ENCODE measurements at places on chromosomes 1 and 21.

DNA sequence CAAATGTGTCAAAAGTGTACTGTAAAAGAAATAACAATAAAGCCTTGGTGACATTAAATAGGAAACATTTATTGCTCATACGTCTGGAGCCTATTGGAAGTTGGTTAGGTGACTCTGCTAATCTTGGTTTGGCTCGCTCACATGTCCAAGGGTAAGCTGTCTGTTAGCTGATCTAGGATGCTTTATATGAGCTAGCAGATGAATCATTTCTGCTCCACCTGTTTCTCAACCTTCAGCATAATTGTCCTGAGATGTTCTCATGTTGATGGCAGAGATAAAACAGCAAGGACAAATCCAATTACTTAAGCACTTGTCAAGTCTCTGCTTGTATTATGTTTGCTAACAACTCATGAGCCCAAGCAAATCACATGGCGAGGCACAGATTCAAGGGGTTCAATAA, 56.0 kb upstream of the CD53 start:
- DNase-seq = no peak

DNA sequence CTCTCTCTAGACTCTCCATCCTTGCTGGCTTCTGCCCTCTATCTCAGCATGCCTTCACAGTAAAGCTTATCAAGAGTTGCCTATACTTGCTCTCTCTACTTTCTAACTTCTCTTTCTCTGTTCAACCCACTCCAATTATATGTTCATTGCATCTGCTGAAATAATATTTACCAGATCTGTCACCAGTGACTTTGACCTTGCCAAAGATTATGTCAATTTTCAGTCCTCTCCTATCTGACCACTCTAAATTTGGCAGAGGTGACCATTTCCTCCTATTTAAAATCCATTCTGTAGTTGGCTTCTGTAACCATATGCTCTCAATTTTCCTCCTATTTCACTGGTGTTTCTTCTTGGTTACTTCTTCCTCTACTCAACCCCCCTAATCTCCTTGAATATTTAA, 38.8 kb upstream of the DR1 start:
- DNase-seq = no peak

- no peak for DNase-seq
Observed at GRCh38 chr1:24409535-24409934, 4.0 kb downstream of the STPG1 start.

GRCh38 chr1:41840592-41841246, 78.0 kb downstream of the HIVEP3 start:
- DNase-seq = no peak

DNA sequence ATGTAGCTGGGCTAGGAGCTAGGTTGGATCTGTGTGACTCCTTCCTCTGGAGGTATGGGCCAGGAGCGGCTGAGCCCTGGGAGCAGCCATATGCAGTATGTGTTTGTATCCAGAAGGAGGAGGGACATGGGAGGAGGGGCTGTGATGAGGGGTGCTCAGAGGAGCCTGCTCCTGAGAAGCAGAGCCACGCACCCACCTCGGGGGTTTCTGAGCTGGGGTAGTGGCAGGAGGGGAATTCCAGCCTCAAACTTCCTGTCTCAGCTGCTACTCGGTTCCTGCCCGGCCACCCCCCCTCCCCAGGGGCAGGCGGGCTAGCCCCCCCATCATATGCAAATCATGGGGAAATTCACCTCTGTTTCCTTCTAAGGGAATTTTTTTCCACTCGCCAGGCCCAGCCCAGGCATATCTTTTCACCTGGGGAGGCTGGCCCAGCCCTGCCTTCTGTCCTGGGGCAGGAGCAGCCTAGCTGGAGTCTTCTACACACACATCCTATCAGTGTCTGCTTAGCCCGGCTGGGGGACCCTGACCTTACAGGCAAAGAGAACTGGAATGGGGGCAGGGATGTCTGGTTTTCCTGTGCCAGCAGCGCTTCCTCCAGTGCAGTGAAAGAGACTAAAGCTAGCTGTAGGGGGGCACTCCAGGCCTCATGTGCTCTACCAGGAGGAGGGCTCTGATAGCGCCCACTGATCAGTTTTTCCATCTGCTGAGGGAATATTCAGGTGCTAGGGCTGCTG, 3.0 kb downstream of the ZC3H12A start:
- peak; percentile 69 for DNase-seq

GRCh38 chr1:68344208-68344607, 105.5 kb downstream of the RPE65 start:
- no peak for DNase-seq
